Stomach (tissue), 19 donors: ENCODE measurements at places on chromosomes 1 and 21.

- peak; percentile 64 for DNase-seq
Measured at GRCh38 chr1:205669341-205670149, 10.8 kb downstream of the SLC45A3 start.

DNA sequence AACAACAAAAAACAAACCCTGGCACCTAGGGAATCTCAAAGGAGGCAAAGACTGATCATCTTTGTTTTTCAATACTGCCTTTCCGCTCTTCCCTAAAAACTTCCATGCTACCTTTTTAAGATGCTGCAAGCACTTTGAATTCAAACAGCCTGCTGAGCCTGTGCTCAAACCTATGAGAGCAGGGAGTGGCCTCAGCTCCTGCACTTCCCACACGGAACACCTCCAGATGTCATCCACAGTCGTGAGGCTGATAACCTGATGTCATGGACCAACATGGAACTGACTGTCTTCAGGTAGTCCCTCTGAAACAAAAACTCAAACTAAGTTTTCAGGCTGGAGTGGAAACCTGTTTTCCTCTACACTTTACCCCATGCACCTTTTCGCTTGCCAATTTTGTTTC lies 46.8 kb downstream of the DESI2 start:
- no peak for DNase-seq

DNA sequence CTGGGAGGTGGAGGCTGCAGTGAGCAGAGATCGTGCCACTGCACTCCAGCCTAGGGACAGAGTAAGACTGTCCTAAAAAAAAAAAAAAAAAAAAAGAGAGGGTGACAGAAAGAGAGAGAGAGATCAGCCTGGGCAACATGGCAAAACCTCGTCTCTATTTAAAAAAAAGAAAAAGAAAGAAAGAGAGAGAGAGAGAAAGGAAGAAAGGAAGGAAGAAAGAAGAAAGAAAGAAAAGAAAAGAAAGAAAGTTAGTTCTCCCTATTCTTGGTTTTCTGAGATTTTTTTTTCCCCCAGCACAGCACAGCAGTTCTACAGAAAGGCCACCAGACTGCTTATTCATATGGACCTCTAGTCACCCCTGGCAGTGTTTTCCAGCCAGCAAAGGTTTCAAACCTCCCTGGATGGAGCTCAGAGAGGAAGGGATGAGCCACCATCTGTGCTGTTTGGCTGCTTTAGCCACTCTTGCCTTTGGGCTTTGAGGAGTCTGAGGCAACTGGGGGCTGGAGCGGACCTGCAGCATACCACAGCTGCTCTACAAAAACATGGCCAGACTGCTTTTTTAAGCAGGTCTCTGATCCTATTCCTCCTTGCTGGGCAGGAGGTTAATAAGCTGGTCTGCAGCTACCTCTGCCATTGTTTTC lies 10.6 kb downstream of the S100A6 start:
- no peak for DNase-seq

- peak; percentile 80 for DNase-seq
Measured at GRCh38 chr21:14591882-14592281, 45.8 kb upstream of the SAMSN1 start.

GRCh38 chr1:101128211-101128727 lies 102.7 kb upstream of the DPH5 start:
- DNase-seq: peak; percentile 48

DNA sequence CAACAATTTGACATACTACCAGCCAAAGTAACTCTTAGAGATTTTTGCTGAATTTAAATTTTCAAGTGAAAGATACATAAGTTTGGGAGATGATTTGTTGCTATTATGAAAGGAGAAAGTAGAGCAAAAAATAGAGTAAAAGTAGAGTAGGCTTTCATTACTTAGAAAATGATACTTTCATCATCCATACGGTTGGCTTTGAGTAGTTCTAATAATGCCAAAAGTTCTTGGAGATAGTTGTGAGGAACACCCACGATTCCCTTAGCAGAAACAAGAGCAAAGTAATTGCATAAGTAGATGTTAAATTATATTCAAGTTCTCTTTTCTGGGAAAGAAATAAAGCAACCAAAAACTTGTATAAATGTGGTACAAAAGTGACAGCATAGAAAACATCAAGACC lies 95.0 kb upstream of the VAV3 start:
- no peak for DNase-seq

DNA sequence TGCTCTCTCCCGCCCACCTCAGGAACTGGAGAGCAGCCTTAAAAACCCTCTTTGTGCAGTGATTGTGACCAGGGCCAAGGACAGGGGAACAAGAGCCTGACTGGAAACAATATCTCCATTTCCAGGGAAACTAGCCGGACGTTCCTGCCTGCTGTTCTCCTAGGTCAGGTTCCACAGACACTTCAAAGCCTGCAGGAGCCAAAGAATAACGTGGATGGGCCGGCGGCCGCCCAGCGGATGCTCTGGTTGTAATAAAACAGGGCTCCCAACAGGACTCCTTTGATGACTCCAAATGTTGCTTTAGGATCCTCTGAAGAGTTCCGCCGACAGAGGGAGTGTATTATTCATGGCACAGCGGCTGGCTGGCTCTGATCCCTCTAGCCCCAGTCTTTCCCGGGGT lies 162.2 kb downstream of the PLXNA2 start:
- no peak for DNase-seq

DNA sequence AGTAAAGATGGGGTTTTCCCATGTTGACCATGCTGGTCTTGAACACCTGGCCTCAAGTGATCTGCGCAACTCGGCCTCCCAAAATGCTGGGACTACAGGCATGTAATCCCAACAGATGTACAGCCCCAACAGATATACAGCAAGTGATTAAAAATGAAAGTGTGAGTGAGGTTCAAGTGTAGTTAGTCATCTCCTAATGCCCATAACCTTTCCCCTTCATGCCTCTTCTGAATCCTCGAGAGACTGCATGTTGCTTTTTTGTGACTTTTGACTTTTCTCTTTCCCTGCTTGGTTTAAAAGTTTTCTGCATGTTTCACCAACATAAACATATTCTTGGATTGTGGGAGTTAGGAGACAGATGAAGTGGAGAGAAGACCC lies 31.2 kb downstream of the KCNK2 start:
- DNase-seq: no peak

DNA sequence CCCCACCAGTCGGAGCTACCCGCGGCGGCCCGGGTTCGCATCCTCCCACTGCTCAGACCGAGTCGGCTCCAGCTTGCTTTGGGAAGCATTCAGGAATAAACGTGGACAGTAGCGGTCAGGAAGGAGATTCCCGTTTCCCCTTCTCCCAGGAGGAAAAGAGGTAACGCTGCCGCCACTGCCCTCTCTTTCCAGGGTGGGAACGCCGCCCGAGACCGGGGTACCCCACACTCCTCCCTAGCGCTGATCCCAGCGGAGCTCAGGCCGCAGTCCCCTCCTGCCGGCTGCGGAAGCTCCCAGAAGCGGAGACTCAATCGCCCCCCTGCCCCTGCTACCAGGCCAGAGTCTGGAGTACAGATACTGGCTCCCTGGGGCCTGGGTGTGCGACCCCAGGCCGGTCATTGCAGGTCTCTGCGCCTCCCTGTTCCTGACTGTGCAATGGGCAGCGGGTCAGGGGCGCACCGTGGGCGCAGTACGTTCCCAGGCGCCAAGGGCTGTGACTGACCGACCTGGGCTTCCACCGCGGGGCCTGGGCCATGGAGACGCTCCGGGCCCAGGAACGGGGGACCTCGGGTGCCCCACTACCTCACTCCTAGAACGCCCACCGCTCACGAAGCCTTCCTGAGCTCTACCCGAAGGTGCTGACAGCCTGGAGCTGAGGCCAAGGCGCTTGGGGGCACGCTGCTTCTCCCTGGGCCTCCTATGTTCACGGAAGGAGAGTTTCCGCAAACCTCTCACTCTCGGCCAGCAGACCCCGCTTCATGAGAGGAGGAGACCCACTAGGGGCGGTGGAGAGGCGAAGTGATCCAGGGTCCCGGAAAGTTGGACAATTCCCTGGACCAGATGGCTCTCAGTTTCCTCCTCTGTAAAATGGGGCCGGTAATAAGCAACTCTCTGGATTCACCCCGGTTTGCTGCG lies 7.8 kb downstream of the DMRTA2 start:
- peak; percentile 10 for DNase-seq

GRCh38 chr21:44382536-44382935 lies 29.1 kb downstream of the TRPM2 start:
- no peak for DNase-seq

DNA sequence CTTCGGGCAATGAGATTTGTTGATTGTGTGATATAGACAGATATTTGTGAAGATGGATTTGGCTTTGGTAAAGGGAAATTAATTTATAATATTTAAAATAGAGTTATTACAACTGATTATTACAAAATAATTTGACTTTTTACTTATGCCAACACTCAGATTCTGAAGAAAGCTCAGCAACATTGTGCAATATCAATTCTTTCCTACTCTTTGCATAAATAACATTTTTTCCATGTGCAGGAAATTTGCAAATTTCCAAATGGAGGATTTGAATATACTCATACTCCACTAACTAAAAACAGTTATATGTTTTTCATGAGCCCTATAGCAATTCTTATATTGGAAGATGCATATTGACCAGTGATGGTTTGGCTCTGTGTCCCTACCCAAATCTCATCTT lies 676.4 kb upstream of the ADAMTS5 start:
- no peak for DNase-seq

- DNase-seq: no peak
Measured at GRCh38 chr1:63368131-63368530, 704 bp downstream of the ALG6 start.

GRCh38 chr1:7435276-7436055 lies 335.6 kb upstream of the VAMP3 start:
- no peak for DNase-seq
